ENCODE measurements at places on chromosomes 13 and 19.

DNA sequence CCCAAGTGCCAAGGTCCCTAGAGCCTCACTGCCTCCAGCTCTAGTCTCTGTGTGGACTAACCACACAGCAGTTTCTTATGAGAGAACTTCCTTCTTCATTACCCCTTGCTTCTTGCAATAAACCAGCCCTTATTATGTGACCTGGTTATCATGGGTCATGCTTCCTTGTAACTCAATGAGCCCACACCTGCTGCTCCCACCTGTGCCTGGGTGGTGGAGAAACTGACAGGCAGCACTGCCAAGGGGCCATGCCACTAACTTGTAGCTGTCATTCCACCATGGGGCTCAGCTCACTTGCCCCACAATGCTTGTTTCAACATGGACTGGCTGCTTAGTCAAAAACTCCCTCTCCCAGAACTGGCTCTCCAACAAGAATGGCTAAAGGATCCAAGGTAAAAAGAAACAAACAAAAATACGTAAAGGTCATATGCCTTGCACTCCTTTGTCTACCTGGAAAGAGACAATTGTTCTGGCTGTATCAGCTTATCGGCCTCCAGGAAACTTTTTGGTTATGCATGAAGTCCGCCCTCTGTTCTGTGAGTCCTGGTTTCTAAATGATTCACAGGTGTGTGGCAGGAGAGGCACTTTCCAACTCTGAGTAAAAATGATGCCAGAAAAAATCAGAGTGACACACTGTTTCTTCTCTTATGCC is 446.4 kb downstream of the COG6 start:
- peak; percentile 74 for DNase-seq

GRCh38 chr13:91167706-91168385 is 179.6 kb upstream of the MIR17HG start:
- DNase-seq = no peak

GRCh38 chr19:48329167-48329891 is 4.0 kb downstream of the EMP3 start:
- DNase-seq = no peak

DNA sequence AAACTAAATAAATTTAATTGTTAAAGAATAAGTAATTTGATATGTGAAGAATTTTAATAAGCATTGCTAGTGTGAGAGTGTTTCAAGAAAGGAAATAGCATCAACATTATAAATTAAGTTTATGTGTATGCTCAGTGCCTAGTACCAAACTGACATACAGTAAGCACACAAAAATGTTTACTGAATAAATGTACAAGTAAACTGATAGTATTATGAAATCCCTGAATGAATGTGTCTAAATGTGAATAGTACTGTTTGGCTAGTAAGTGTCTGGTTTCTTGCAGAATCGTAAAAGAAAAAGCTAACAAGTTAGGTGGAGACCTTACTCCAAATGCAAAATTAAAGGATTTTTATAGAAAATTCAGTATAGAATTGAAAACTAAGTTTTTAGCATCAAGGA is 233.6 kb downstream of the PCDH9 start:
- DNase-seq = no peak

DNA sequence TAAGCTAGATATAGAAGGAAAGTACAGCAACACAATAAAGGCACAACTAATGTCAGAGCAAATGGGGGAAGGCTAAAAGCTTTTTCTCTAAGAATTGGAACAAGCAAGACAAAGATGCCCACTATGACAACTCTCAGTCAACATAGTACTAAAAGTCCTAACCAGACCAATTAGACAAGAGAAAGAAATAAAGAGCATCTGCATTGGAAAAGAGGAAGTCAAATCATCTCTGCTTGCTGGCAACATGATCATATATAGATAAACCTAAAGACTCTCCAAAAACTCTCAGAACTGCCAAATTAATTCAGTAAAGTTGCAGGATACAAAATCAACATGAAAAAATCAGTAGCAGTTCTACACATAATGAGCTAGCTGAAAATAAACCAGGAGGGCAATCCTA is 542.0 kb downstream of the DIAPH3 start:
- DNase-seq = no peak

All from T-helper 2 cell (primary cell).